ENCODE measurements at places on chromosomes 4 and X.

DNA sequence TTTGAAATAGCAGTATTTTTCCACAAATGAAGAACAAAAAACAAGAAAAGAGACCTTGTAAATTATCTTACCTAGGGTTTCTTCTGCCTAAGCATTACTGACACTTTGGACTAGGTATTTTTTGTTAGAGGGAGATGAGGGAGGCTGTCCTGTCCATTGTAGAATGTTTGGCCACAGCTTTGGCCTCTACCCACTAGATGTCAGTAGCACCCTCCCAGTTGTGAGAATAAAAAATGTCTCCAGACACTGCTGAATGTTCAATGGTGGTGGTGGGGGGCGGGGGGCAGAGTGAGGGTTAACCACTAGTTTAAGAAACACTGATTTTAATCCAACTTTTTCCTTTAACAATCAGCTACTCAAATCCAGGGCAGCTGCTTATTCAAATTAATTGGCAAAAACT lies 25.8 kb downstream of the OTUD4 start:
- no peak for DNase-seq

- DNase-seq, result no peak
Observed at GRCh38 chrX:123600181-123600580, 132.7 kb downstream of the THOC2 start.

- peak; percentile 10 for DNase-seq
Observed at GRCh38 chr4:8840006-8840793, 31.4 kb downstream of the HMX1 start.

- no peak for DNase-seq
Observed at GRCh38 chrX:154399527-154400368, 1.6 kb downstream of the RPL10 start.

DNA sequence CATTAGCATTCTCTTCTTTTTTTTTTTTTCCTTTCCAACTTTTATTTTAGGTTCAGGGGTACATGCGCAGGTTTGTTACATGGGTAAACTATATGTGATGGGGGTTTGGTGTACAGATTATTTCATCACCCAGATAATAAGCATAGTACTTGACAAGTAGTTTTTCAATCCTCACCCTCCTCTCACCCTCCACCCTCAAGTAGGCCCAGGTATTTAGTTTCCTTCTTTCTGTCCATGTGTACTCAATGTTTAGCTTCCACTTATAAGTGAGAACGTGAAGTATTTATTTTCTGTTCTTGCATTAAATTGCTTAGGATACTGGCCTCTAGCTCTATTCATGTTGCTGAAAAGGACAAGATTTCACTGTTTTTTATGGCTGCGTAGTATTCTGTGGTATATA lies 140.8 kb upstream of the PGRMC2 start:
- DNase-seq, result no peak

DNA sequence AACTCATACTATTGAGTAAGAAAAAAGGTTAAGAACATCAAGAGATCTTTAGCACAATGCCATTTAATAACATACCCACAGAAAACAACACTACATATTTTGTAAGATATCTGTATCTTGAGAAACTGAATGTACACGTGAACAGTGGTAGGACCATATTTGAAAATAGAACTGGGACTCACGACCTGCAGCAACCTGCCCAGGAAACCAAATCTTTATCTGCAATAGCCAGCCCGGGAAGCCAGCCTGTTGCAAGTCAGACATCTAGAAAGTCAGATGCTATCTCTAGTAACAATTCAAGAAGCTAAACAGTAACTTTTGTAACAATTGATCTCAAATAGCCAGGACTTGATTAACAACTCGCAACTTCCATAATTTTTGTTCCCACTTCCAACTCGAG lies 52.6 kb upstream of the SOD3 start:
- no peak for DNase-seq

GRCh38 chrX:108148524-108148923 lies 56.9 kb downstream of the ATG4A start:
- no peak for DNase-seq

- no peak for DNase-seq
Observed at GRCh38 chrX:96314985-96315384, 369.7 kb upstream of the DIAPH2 start.

DNA sequence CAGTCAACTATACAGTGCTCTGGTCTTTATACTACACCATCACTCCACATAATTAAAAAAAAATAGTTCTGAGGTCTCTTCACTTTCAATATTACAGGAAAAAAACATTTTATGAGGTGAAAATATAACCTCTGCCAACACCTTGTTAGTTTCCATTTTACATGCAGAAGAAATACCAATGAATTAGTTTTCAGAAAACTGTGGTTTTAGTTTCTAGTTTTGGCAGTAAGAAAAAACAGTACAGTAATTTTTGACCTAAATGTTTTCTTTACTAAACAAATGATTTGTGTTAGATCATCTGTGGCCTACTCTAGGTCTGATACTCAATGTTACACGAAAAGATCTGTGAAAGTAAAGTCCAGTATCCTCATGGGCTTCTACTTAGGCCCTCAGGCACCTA lies 10.0 kb downstream of the SULT1E1 start:
- no peak for DNase-seq

DNA sequence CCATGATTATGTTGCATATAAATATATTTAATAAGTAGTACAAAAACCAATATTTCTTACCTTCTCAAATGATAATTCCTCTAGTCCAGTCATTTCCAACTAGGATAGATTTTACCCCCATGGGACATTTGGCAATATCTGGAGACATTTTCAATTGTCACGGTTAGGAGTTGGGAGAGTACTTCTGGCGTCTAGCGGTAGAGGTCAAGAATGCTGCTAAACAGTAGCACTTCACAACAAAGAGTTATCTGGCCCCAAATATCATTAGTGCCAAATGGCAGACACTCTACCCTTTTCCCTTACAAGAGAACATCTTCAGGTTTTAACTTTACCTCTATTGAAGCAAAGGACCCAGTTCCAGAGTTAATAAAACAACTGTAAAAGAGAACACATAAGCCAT lies 168.1 kb downstream of the FAT4 start:
- no peak for DNase-seq

- no peak for DNase-seq
Observed at GRCh38 chr4:38939165-38939564, 71.6 kb downstream of the FAM114A1 start.

DNA sequence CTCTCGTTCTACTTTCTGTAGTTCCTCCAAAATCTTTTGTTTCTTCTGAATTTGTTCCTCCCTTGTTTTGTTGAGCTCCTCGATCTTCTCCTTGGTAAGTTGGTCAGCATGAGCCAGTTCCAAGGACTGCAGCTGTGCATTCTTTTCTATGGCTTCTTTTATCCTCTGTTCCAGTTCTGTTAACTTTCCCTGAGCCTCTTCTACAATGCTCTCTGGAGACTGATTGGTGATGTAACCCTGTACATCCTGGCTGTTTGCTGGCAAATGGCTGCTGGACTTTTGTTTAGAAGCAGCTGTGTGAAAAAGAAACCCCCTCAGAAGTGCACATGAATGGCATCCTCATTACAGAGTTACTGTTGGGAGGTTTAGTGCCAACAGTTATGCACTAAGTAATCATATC lies 70.5 kb upstream of the COX18 start:
- no peak for DNase-seq

DNA sequence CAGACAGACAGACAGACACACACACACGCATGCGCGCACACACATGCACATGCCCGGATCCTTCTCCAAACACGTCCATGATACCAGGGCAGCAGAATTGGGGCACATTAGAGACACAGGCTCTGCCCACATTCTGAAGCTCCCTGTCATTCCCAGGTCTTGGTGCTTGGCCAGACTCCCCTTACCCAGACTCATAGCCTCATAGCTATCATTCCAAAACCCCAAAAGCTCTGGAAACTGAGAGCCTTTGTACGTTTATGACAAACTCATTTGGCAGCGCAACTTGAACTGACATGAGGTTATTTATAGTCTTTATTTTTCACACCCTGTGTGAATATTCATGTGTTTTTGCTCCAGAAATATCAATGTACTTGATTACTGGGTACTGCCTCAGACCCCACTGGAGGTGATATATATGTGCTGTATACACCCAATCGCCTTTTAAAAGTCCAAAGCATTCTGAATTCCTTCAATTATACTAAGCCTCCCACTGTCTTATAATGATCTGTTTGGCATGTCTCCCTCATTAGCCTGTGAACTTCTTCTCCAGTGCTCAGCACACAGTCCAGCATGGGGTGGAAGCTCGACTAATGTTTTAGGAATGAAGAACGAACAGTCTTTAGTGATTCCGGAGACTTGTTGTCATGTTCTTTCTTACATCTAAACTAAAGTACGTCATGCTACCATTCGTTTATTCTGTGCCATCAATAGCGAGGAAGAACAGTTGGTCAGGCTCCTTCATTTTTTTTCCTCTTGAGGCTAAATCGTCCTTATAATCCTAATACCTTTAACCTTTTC lies 45.0 kb downstream of the RTL9 start:
- no peak for DNase-seq

- DNase-seq, result no peak
Observed at GRCh38 chr4:25457053-25457715, 80.1 kb downstream of the ANAPC4 start.

DNA sequence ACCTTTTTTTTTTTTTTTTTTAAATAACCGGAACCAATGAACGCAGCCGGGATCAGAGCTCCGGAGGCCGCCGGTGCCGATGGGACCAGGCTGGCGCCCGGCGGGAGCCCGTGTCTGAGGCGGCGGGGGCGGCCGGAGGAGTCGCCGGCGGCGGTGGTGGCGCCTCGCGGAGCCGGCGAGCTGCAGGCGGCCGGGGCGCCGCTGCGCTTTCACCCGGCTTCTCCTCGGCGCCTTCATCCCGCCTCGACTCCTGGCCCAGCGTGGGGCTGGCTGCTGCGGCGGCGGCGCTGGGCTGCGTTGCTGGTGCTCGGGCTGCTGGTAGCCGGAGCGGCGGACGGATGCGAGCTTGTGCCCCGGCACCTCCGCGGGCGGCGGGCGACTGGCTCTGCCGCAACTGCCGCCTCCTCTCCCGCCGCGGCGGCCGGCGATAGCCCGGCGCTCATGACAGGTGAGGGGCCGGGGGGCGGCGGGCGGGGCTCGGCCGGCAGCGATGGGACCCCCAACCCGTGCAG lies 337 bp downstream of the STIM2 start:
- DNase-seq, result peak; percentile 30

- no peak for DNase-seq
Observed at GRCh38 chr4:151316645-151317044, 8.8 kb downstream of the SH3D19 start.

GRCh38 chr4:113147498-113148111 lies 98.2 kb downstream of the ANK2 start:
- no peak for DNase-seq

- DNase-seq, result no peak
Observed at GRCh38 chr4:26108054-26108453, 194.0 kb downstream of the SMIM20 start.

- DNase-seq, result no peak
Observed at GRCh38 chrX:20181598-20182329, 40.1 kb upstream of the EIF1AX start.
